ENCODE measurements at places on chromosomes 12 and 14.
A peak's percentile ranks its signal among the peaks of the same experiment; 100 is the strongest.

- DNase-seq, result no peak
These were observed 8.6 kb upstream of the ETFBKMT start for GRCh38 chr12:31650918-31651317.

GRCh38 chr12:15547691-15548090 is 225.4 kb downstream of the PTPRO start:
- no peak for DNase-seq

DNA sequence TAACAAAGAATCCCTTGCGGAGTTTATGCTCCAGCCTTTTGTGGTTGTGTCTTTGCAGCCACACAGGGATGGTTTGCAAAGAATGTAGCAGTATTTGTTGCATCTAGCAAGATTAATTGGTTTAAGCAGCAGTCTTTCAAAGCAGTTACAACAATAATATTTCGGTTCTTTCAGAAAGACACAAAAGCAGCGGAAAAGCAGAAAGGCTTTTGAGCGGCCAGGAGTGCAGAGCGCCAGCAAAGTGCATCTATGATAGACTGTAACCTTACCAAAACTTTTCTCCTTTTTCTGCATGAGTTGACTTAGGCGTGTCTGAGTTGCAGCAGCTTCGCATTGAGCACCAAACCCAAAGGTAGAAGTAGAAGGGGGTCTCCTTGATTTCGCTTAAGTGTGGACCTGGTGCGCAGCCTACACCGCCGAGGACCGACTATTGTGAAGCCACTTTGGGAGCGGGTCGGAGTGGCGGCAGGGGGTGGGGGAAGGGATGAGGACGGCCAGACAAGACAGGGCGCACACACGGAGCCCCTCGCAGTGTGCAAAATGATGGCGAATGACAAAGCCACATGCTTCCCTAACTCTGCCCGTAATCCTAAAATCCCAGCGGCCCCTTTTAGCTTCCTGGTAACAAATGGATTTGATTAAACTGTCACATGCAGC is 1.2 kb downstream of the LMO3 start:
- DNase-seq, result no peak

DNA sequence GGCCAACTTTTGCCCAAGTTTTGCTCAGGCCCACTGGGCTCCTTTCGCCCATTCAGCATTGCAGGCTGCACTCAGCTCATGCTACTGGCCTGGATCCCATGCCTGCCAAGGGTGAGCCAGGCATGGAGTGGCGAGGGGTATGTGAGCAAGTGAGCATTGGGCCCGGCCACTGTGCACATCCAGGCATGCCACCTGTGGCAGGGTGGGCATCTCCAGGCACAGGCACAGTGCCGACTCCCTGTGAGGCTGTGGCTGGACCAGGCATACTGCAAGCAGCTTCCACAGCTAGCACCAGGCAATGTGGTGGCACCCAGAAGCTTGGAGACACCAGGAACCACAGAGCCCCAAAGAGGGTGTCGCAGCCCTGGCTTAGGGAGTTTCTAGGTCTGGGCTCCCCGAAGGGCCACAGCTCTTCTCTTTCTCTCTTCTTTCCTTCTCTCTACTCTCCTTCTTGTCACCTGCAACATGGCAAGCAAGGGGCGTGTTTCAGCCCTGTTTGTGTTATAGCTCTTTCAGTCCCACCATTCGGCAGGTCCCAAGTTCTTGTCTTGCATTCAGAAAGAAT is 15.6 kb downstream of the FAM186A start:
- DNase-seq, result no peak

GRCh38 chr14:67952786-67953185 is 133.2 kb downstream of the RAD51B start:
- no peak for DNase-seq

DNA sequence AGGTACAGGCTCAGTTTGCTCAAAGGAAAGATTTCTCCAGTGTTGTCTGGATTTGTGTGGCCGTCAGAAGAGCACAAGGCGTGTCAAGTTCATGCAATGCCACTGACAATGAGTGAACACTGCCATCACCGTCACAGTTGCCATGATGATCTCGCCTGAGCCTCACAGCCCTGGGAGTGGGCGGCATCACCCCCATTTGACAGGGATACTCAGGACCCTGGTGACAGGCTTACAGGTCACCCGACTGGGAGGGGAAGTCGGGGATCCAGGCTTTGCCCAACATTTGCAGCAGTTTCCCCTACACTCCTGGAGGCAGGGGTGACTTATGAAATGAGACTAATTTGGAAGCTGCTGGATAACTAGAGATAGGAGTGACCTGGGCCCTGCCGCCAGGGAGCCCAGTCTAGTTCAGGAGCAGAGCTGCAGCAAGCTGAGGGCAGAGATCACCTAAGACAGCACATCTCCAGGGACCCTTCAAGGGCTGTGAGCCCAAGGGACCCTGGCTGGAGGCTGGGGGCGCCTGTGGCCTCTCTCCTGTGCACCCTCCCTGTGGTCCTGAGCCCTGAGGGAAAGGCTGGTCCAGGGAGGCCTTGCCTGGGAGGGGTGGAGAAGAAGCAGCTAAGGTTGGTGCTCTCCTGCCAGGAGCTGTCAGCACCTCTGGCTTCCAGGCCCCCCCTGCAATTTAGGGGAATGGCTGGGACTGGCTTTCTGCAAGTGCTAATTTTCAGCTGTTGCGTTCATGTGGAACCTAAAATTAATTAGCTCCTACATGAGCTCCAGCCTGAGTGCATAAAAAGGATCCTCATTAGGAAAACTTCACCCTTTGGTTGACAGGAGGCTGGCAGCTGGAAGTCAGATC is 32.4 kb upstream of the BEGAIN start:
- DNase-seq, result no peak

- no peak for DNase-seq
These were observed 21.8 kb downstream of the MVK start for GRCh38 chr12:109595321-109595902.

DNA sequence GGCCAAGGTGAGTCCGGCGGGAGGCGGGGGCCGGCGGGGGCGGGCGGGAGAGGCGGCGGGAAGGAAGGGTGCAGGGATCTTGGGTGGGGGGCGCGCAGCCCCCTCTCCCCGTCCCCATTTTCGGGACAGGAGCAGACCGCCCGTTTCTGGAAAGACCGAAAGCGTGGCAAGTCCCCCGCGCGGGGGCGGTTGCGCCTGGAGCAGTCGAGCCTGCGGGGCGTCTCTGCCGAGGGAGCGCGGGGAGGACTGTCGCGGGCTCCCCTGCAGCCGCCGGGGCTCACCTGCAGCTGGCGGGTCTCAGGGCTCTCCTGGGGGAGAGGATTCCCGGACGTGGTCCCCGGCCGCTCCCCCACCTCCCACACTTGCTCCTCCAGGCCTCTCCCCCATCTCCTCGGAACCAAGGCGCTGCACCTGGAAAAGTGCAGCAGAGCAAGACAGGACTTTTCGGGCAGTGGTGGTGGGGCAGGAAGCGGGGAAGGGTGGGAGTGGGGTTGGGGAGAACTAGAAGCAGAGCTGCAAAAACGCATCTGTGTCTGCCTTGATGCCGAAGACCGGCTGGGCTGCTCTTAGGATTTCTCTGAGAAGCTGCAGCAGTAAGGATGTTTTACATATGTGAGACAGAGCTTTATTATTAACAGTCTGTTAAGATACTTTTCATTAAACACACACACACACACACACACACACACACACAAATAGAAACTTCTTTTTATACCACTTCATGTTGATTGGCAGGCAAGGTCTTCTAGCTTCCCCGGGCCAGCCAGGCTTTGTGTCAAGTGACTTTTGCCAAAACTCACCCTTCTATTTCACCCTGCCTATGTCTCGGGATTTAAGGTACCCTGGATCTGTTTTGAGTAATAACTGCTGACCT is 677 bp downstream of the C12orf75 start:
- peak; percentile 57 for DNase-seq

GRCh38 chr12:122918827-122919226 is 22.9 kb upstream of the VPS37B start:
- no peak for DNase-seq

DNA sequence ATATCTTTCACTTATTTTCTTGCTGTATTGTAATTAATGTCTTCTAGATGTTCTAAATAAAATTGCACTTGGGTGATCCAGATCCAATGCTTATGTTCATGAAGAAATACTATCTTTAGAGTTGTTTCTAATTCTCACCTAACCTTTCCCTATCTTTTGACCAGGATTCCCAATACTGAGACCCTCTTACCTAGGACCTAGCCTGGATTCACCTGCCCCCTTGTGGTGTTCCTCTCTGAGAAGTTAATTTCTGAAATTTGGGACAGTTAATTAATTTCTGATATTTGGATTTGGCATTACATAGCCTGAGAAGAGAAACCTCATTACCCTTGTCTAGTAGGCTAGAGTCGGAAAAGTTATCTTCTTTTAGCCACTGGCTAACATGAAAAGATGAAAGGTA is 29.5 kb downstream of the FOXA1 start:
- no peak for DNase-seq

DNA sequence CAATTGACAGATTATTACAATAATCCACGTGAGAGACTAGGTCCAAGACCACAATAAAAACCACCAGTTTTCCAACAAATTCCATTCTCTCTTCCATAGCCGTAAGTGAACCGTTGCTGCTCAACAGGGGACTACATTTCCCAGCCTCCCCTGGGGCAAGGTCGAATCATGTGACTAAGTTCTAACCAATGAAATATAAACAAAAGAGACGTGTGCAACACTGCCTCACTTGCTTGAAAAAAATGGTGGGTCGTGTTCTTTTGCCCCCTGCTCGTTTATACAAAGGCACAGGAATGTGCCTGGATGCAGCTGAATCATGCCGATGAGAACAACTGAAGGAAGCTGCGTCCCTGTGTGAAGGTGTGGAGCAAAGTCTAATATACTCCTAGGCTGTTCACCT is 51.1 kb downstream of the HSPB8 start:
- DNase-seq, result peak; percentile 82

DNA sequence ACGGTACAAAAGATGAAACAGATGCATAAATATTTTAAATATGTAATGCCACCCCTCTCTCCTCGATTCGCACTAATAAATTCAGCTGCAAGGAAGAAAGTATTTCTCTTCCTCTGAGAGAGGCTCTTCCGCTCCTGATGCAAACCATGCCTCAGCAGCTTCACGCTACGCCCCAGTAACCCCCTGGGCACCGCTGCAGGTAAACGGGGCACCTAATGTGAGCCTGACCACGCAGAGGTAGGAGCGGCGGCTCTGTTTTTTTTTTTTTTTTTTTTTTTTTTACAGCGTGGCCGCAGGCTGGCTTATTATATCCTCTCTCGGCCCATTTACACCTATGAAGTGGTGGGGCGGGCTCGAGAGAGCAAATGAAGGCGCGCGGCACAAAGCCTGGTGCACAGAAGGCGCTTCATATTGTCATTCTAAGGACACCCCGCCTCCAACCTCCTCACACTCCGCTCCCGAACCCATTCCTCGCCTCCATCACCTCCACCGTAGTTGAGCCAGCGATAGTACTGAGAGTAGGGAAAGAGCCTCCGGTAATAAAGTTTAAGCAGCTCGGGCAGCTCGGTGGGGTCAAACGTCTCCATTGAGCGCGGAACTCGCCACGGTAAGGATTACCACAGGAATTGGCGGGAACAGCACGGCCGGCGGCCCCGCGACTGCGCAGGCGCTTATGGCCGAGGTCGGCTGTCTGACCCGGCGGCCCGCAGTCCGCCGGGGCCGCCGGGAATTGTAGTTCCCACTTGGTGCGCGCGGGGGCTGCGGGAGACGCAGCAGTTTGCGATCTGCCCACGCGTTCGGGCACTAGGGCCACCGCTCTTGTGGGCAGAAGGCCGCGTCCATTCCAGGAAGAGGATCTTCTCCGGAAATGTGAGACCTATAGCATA is at the start of gene PRIM1:
Gene PRIM1, minus strand, starts transcription at position 612 of the 887 bp plus-strand sequence. Its CDS starts 25 bp downstream, at position 587.
- DNase-seq, result peak; percentile 69

GRCh38 chr14:21528381-21529348 is 2.5 kb upstream of the SALL2 start:
- no peak for DNase-seq

DNA sequence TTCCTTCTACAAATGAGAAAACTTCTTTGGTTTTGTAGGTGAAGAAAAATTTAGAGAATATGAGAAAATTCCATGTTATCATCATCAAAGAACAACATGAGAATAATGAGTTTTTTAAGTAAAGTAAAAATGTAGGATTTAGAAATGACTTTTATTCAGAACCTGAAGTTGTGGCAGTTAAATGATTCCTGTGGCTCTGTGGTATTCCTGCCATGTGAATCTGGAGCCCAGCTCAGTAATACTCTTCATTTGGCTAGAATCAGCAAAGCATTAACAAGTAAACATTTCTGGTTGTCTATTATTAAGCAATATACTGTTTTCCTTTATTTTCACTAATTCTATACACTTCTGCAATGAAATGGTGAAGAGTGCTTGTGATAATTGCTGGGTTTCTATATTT is 95.6 kb upstream of the E2F7 start:
- no peak for DNase-seq

- no peak for DNase-seq
These were observed 12.9 kb upstream of the KRAS start for GRCh38 chr12:25263594-25263993.

- DNase-seq, result no peak
These were observed 496.0 kb downstream of the SLC6A15 start for GRCh38 chr12:84416626-84417025.

DNA sequence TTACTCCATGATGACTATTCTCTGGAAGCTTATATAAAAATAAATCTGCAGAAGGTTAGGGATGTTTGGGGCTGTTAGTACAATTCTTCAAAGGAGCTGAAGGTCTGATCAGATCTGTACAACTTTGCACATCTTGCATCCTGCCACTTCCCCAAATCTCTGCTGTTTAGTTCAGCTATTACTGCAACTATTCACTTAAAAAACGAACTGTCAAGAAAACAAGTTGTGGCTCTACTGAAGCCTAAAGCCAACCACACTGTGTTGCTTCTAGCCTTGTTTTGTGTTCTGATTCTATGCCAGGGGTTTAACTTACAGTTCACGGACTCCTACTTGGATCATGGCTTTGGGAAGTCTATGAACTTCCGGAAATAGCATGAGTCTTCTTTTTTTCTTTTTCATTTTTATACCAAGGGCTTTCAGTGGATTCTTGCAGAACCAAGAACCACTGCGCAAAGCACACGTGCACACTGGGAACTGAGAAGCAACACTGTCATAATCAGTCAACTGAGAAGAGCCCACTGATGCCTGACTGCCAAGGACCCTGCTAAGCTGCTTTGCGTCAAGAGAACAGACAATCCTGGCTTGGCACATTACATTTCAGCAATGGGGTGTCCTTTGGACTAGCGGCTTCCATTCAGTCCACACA is 66.3 kb upstream of the EEA1 start:
- DNase-seq, result no peak
